Fibroblast of skin of scalp (primary cell): ENCODE measurements at places on chromosomes 5 and 9.

DNA sequence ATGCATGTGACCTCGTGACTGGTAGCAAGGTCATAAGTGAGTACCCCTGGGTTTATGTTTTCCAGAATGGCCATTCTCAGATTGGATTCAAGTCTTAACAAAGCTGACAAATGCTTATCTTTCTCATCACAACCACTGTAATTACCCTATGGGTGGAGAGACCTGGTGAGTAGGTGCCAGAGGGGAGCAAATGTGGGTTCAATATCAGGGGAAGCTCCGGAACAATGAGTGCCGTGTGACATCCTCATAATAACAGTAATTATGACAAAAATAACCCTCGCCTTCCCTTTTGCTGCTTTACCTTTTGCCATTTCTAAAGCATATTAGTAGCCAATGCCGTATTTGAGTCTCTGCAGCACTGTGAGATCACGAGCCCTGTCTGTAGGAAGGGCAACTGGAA lies 95.9 kb downstream of the NSG2 start:
- no peak for DNase-seq

GRCh38 chr5:75671506-75671905 lies 45.7 kb downstream of the POC5 start:
- DNase-seq: no peak

GRCh38 chr5:79540939-79541338 lies 27.0 kb upstream of the HOMER1 start:
- DNase-seq: no peak

- DNase-seq: no peak
Measured at GRCh38 chr9:31776471-31776870, 608.0 kb upstream of the ACO1 start.

DNA sequence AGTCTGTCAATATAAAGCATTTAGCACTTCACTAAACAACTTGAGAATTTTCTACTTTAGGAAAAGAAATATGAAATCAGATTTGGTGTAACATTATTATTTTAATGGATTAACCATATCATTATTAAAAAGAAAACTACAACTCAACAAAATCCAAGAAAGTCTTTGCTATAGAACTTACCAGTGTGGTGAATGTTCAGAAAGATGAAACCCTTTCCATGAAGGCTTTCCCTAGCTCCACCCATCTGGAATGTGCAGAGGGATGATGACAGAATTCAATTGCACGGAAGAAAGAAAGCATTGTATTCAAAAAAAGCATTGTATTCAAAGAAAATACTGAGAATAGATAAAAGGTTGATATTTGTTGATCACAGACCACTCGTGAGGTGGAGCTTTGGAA lies 328.6 kb upstream of the NUDT12 start:
- DNase-seq: no peak

GRCh38 chr9:16794103-16794502 lies 76.4 kb downstream of the BNC2 start:
- no peak for DNase-seq

GRCh38 chr5:88355490-88356050 lies 86.9 kb upstream of the TMEM161B start:
- no peak for DNase-seq

DNA sequence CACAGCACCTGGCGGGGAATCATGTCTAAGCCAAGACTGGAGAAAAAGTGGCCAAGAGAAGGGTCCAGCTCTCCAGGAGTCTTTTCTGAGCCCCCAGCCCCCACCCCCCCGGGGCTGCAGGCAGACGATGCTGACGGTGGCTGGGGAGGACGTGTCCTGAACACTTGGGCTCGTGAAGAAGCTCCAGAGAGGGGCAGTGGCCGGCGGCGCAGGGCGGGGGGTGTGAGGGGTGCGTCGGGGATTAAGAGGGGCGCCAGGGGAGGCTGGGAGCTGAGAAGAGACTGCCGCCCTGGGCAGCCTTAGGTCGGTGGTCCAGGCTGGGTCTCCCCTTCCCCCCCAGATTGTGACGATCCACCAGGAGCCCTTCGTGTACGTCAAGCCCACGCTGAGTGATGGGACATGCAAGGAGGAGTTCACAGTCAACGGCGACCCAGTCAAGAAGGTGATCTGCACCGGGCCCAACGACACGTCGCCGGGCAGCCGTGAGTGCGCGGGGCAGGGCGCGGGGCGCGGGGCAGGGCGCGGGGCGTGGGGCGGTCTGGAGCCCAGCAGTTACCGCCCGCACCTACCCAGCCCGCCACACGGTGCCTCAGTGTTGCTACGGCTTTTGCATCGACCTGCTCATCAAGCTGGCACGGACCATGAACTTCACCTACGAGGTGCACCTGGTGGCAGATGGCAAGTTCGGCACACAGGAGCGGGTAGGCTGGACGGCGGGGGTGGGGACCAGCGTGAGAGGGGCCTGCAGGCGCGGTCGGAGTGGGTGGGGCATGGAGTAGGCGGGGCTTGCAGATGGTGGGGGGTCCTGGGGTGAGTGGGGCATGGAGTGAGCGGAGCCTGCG lies 8.9 kb downstream of the LRRC26 start:
- DNase-seq: no peak
